D341Med (cell line): ENCODE measurements at places on chromosomes 6 and 20.

- no peak for DNase-seq
Observed at GRCh38 chr6:106275692-106276091, 49.9 kb downstream of the ATG5 start.

- DNase-seq, result no peak
Observed at GRCh38 chr6:19121521-19121920, 715.6 kb upstream of the ID4 start.

DNA sequence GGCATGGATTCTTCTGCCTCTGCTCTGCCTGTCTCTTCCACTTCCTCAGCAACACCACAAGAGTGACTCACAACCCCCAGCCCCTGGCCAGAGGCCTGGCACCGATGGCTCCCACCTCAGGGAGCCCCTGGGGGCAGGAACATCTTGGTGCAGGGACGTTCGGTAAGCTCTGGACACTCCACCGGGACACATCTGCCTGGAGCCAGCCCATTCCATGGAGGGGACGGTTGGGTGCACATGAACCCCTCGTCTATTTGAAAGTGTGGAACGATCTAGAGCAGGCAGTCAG is 246.5 kb downstream of the ERMARD start:
- no peak for DNase-seq

GRCh38 chr6:3297006-3297405 is 38.3 kb downstream of the PSMG4 start:
- no peak for DNase-seq

- no peak for DNase-seq
Observed at GRCh38 chr6:108755257-108756240, 92.7 kb upstream of the ARMC2 start.

DNA sequence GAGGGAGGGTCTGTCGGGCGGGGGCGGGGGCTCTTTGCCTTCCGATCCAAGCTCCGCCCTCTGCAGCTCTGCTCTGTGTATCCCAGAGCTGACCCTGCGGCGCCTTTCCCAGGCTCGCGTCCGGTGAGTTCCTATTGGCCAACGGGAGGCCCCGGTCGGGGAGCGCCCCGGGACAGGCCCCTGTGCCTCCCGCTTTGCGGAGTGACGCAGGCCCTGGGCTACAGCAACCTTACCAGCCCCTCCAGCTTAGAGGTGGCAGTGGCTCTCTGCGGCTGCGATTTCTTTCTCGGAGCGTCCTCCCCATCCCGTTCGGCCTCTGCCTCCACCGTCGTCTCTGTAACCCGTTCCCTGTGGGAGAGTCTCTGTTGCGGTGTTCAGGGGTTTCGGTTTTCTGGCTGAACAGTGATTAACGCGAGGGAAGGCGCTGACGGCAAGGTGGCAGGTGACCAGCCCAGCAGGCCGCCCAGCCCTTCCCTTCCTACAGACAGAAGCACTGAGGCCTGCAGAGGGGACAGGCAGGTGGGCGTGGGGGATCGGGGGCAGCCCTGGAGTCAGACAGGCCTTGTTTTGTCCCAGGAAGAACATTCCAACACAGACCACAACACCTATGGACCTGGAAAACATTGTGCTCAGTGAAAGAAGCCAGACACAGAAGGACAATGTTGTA is 18.1 kb upstream of the CEBPB start:
- DNase-seq, result peak; percentile 37

DNA sequence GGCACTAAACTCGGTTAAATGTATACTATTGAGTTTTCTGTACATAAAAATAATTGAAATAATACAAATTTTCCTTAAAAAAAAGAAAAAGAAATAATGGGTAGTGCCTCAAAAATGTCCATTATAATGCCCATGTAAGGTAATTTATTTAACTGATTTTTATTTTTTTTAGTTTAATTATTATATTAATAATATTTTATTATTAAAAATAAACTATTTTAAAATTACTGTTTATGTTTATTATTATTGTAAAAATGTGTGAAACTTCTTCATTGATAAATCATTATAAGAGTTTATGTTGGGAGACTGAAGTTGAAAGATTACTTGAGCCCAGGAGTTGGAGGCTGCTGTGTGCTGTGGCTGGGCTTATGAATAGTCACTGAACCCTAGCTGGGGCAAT is 925.5 kb upstream of the EPHA7 start:
- DNase-seq, result no peak

GRCh38 chr6:168216751-168217191 is 102.8 kb downstream of the DACT2 start:
- DNase-seq, result no peak

GRCh38 chr6:14406614-14407331 is 289.2 kb downstream of the CD83 start:
- no peak for DNase-seq

DNA sequence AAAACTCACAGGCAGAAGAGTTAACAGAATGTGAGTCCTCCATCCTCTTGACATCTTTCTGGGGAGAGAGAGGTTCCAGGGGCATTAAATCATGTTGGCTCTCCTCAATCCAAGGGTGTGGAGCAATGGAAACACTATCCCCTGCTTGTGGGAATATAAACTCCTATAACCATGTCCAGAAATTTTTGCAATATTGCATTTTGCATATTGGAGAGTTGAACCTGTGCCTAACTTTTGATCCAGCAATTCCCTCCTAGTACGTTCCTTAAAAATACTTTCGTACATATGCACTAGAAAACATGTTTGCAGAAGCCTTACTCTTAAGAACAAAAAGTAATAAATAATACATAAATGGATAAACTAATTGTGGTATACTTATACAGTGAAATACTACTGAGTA is 56.3 kb upstream of the FAM184A start:
- no peak for DNase-seq

- no peak for DNase-seq
Observed at GRCh38 chr6:83459663-83460062, 28.8 kb upstream of the ME1 start.

- DNase-seq, result no peak
Observed at GRCh38 chr6:16930432-16930831, 169.2 kb upstream of the ATXN1 start.

- no peak for DNase-seq
Observed at GRCh38 chr6:9984607-9985006, 430.3 kb downstream of the TFAP2A start.

GRCh38 chr6:135831016-135831415 is 20.5 kb upstream of the PDE7B start:
- DNase-seq, result no peak

DNA sequence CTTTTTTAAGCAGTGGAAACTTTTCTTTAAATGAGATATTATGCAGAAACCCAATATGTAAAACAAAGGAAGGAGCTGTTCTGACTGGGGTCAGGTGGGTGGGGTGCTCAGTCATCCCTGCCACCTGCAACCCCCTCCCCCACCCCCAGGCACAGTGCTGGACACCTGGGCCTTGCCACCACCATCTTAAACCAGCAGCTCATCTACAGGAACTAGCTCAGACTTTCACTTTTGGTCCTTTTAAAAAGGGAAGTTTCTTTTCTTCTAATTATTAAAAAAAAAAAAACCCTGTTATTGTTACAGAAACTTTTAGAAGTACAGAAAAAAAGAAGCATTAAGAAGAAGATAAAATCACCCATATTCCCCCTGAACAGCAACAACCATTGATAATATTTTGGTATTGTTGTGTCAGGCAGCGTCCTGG is 37.1 kb downstream of the PPP1R16B start:
- no peak for DNase-seq

- DNase-seq, result no peak
Observed at GRCh38 chr20:32574296-32575226, 10.6 kb downstream of the NOL4L start.

- DNase-seq, result no peak
Observed at GRCh38 chr6:124495665-124496190, 466.5 kb upstream of the RNF217 start.

DNA sequence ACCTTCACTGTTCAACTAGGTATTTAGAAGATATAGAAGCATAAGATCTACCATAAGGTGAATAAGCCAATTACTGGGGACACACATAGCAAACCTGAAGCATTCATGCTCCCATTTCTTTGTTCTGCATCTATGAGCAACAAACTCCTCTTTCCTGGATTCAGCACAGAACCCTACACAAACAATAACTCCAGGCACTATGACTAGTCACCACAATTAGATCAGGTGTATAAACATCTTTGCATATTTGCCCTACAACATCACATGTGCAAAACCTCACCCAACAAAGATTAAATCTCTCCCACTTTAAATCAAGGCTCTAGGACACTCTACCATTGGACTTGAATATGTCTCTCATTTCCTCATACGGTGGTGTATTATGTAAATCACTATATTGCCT is 652.3 kb downstream of the EPHA7 start:
- no peak for DNase-seq

- DNase-seq, result no peak
Observed at GRCh38 chr20:40763646-40764295, 74.7 kb upstream of the MAFB start.

DNA sequence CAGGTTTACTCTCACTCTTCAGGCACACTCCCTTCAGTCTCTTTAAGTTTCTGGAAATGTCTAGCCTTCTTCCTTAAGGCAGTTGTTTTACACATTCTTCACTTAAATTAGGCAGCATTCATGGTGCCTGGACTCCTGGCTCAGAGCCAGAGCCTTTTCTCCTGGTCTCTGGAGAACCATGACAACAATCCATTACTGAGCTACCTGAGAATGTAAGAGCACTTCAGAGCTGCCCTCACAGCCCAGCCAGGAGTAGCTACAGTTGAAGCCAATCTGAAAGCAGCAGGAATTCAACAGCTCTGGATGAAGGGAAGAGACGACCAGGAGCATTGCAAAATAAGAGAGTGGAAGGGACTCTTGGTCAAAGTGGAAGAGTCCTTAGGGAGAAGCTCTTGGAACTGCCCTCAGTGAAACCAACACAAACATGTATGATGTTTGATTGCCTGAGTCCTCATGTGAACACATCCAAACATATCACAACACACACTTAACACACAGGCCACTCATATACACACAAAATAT is 416.8 kb upstream of the SPTLC3 start:
- DNase-seq, result no peak

- DNase-seq, result no peak
Observed at GRCh38 chr6:30463242-30463641, 26.1 kb upstream of the HLA-E start.

DNA sequence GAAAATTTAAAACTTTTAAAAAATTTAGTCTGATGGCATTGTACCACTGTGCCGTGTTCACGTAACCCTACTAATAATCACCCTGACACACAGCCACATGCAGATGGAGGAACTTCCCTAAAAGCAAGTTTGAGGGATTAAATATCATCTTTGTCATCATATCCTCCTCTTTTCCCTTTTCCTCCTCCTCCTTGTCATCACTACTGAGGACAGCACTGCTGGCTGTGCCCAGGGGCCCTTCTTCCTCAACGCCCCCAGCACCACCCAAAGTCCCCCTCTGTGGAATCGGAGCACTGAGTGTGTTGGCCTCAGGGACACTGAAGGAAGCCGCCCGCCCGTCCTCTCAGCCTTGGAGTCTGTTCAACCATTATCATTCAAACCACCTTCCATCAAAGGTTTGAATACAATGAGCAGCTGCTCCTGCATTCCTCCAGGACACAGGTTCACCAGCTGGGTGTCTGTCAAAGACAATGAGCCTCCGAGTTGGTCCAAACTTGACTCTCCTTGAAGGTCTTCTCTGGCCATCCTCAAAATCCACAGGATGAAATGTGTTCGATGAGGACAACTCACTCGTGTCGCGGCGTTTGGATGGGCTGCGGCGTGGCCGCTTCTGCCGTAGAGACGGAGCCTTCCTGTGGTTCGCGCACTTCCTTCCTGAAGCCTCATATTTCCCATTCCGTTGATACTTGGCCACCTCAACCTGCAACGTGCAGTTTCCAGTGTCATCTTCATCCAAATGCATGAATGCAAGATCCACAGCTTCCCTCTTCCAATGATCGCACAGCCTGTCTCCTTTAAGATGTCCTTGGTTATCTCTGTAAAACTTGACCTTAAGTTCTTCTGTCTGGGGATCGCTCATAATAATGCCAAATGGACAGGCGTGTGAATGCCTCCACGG is 23.3 kb downstream of the NQO2 start:
- no peak for DNase-seq

- DNase-seq, result no peak
Observed at GRCh38 chr6:161261325-161261724, 12.5 kb downstream of the AGPAT4 start.

DNA sequence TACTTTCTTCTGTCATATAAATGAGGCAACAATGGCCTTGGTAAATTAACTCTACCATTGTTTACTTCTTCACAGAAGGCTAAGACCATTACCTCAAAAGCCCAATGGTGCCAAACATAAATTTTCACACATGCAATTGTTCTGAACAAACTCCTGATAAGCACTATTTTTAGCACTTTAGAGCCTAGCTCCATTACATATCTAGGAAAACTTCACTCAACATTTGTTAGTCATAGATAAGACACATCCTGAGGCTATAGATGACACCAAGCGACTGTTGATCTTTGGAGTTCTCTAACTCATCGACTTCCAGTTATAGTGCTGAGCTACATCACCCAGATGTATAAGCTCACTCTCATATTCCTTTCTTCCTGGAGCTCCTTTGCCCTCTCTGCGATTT is 245.9 kb downstream of the EYS start:
- no peak for DNase-seq

GRCh38 chr20:14800707-14801425 is 463.5 kb upstream of the FLRT3 start:
- no peak for DNase-seq

DNA sequence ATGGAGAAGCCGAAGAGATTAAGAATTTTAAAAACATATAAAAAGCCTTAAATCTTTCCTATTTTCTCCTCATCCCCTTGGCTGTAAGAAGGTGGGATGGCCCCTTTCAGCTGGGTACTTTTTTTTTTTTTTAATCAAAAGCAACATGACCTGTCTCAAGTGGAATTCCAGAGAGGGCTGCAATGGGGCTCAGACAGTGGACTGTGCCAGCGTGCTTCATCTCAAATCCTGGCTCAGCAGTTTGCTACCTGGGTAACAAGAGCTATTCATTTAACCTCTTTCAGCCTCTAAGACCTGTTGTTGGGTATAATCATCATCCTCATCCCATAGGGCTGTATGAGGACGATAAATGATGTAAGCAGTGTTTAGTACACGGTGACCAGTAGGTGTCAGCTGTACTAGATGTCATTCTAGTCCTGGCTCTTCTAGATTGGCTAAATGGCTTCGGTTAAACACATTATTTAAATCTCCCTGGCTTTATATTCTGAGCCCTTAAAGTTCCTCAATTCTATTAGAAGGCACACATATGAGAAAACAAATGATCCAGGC is 6.9 kb upstream of the PPP1R3G start:
- DNase-seq, result no peak
